Activated T-helper 1 cell treated with Interleukin-2 at 50 U/mL for 16 hours (primary cell): ENCODE measurements at places on chromosomes 6 and 20.

DNA sequence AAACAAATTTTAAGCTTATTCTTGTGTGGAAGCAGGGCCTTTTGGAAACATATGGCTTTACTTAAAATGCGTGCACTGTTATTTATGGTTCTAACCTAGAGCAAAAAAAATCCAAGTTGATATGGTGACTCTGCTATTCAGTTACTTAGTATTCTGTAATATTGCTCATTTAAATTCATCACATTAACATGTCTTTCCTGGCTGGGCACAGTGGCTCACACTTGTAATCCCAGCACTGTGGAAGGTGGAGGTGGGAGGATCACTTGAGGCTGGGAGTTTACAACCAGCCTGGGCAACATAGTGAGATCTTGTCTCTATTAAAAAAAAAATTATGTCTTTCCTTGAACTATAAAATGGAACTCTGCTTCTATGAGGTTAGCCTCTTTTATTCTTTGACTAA is 57.8 kb upstream of the SDHAF4 start:
- no peak for DNase-seq

GRCh38 chr6:122165014-122165413 is 234.4 kb upstream of the HSF2 start:
- no peak for DNase-seq

- DNase-seq, result no peak
These were observed 534.3 kb downstream of the COL12A1 start for GRCh38 chr6:74671558-74672025.

- DNase-seq, result no peak
These were observed 74.8 kb upstream of the MBOAT1 start for GRCh38 chr6:20286968-20287565.

GRCh38 chr6:22467645-22468044 is 101.7 kb upstream of the HDGFL1 start:
- DNase-seq, result no peak

DNA sequence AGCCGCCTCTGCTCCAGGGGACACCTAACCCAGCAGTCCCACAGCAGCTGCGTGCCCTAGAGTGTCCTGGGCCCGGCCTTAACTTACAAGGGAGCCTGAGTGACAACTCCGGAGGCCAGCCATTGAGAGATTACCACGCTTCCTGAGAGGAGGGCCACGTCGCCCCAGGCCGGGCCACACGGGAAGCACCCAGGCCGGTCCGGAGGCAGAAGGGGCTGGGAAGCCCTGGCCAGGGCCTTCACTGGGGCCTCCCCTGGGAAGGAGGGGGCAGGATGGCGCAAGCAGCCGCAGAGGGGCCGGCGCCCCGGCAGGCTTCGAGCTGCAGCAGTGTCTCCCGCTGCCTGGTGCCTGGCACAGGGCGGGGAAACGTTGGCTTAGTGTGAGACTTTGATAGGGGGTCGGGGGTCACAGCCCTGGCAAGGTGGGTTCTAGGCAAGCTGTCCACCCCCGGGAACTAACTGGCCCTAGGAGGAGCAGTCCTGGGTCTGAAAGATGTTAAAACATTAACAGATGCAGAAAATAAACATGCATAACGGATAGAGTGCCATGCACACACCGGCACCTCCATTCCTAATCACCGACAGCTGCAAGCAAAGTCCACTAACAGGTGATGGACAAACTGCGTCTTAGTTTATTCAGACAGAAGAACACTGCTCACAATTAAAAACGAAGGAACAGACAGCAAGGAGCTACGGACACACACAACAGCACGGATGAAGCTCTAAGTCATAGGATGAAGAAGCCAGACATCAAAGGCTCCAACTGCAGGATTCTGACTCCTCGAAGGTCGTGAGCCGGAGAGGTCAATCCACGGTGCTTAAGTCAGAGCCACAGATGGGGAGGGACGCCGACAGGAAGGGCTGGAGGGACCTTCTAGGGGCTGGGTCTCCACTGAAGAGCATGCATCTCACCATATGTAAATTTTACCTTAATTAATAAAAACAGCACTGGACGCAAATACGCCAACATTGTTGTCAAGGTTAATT is 17.4 kb downstream of the CHRNA4 start:
- no peak for DNase-seq

DNA sequence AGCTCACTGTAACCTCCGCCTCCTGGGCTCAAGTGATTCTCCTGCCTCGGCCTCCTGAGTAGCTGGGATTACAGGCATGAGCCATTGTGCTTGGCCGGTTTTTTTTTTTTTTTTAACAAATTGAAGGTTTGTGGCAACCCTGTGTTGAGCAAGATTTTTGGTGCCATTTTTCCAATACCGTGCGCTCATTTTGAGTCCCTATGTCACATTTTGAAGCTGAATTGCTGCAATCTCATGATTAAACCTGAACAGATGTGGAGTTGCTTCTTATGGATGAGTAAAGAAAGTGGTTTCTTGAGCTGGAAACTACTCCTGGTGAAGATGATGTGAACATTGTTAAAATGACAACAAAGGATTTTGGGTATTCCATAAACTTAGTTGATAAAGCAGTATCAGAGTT is 16.6 kb downstream of the SASH1 start:
- DNase-seq, result no peak

GRCh38 chr20:51729771-51730170 is 38.4 kb downstream of the ATP9A start:
- no peak for DNase-seq

- DNase-seq, result no peak
These were observed 13.1 kb downstream of the SIM1 start for GRCh38 chr6:100451577-100451976.
